ENCODE measurements at places on chromosomes 3 and 15. TPM values are rescaled to one million over a fixed set of nuclear protein-coding genes. Genes with fewer than 3 reads are reported as not detected.

DNA sequence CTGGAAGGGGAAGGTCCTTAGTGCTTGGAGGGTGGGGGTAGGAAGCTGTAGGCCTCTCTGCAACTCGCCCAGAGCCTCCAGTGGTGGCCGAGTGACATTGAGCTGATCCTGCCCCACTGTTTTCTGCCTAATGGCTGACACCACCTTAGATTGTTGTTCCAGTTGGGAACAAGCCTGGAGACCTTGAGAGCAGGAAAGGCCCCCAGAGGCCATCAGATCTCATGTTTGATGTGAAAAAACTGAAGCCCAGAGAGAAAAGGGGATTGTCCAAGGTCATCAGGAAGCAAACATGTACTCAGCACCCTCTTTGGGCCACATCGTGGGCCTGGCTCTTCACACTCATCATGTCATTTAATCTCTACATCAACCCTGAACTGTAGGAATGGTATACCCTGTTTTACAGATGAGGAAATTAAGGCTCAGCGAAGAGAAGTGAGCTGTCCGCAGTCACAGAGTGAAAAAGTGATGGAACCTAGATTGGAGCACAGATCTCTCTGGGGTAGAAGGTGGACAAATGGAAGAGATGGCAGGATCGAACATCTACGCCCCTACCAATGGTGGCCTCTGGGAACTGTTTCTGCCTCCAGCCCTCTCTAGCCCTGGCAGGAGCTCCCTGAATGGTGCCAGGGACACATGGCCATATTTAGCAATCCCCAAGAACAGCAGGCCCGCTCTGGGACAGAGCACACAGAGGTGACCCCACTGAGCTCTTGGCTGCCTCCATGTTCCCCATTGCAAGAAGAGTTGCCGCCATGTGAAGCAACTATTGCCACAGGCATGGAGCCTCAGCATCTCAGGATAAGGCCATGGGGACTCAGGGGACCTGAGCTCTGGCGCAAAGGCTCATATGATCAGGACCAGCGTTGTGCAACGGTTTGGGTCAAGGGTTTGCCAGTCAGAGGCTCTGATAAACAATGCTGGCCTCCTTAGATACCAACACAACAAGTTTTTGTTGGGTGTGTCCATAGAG, 31.6 kb upstream of the TSEN2 start:
- DNase-seq: no peak

DNA sequence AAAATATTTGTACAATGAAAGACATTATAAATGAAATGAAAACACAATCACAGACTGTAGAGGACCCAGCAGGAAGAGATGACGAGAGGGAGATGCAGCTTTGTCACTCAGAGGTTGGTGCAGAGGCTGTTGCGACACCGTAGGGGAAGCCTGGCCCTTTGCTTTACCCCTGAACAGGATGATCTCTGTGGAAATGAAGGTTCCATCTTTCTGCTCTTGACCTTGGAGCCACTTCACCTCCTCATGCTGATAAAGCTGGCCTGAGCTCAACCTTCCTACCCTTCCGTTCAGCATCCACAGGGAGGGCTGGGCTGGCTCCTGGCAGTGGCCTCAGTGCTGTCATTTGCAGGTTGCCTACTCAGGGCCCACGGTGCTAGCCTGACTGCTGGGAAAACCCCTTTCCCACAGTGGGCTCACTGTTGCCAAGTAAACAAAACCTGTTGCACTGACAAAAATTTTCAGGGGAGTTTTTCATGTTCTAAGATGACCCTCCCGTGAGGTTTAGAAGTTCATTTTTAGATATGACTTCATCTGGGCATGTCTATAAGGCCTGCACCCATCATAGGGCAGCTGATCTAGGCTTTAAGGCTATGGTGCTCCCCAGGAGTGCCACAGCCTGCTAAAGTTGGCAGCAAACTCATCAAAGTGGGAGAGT, 3.0 kb upstream of the CD80 start:
- no peak for DNase-seq

GRCh38 chr3:188052169-188053035, 101.6 kb upstream of the LPP start:
- peak; percentile 81 for DNase-seq

GRCh38 chr15:93121107-93121506, 32.1 kb upstream of the RGMA start:
- DNase-seq: no peak

DNA sequence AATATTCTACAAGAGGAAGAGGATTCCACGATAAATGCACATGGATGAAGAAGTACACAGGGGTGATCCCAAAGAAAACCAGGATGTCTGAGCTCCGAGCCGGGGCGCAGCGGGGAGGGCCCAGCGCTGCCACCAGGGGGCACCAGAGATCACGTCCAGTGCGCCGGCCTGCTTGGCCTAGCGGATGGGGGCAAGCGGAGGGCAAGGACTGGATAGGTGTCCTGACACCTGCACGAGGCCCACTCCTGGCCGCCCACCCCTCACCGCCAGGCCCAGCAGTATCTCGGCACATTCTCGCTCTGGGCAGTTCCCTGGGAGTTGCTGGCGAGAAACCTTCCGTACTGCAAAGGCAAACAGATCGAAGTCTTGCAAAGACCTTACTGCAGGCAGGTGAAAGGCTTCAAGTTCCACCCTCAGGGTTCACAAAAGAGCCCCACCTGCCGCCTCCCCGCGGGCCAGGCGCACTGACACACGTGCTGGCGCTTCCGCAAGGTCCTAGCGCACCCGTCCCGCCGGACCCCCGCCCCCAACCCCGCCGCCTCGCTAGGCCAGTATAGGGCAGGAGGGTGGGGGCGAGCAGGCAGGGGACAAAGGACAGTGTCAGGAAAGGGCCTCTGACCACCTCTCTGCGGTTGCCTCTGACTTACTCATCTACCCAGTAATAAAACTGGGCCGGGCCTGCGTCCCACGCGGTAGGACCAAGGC, 3.3 kb downstream of the ANKRD63 start:
- DNase-seq: peak; percentile 82

GRCh38 chr3:71456826-71457225, 126.7 kb downstream of the FOXP1 start:
- DNase-seq: no peak

- DNase-seq: no peak
Measured at GRCh38 chr3:108882762-108883161, 60.2 kb downstream of the TRAT1 start.

GRCh38 chr15:42046597-42046996, 25.8 kb upstream of the PLA2G4E start:
- no peak for DNase-seq

- no peak for DNase-seq
Measured at GRCh38 chr15:90680371-90680935, 36.7 kb upstream of the BLM start.

DNA sequence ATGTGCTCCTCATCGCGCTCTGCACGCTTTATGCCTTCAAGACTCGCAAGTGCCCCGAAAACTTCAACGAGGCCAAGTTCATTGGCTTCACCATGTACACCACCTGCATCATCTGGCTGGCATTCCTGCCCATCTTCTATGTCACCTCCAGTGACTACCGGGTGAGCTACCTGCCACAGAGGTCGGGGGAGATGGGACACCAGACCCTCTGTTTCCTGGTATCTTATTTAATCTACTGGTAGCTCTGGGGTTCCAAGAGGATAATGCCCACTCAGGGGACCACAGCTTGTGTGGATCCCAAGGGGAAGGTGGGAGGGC, 9.1 kb downstream of the GRM2 start:
- DNase-seq: no peak

- no peak for DNase-seq
Measured at GRCh38 chr3:58520403-58521335, 16.3 kb downstream of the ACOX2 start.

GRCh38 chr3:106212665-106213222, 343.9 kb upstream of the CBLB start:
- no peak for DNase-seq

GRCh38 chr3:186909078-186909853, 21.1 kb upstream of the ST6GAL1 start:
- DNase-seq: no peak

The ERICH6 gene
- 0.56 TPM for total RNA-seq

The TMEM44 gene
- total RNA-seq: 5.7 TPM

The GPR15 gene
- not detected for total RNA-seq

The TM4SF4 gene
- total RNA-seq: not detected

The PLA2G4D gene
- total RNA-seq: not detected

The CCR1 gene
- 2.7 TPM for total RNA-seq
